ENCODE measurements at places on chromosomes 2 and 18. TPM values are rescaled to one million over a fixed set of nuclear protein-coding genes. Genes with fewer than 3 reads are reported as not detected.

Gene SFT2D3
- 4.7 TPM for total RNA-seq

Gene ADD2
- total RNA-seq = 31.6 TPM

DNA sequence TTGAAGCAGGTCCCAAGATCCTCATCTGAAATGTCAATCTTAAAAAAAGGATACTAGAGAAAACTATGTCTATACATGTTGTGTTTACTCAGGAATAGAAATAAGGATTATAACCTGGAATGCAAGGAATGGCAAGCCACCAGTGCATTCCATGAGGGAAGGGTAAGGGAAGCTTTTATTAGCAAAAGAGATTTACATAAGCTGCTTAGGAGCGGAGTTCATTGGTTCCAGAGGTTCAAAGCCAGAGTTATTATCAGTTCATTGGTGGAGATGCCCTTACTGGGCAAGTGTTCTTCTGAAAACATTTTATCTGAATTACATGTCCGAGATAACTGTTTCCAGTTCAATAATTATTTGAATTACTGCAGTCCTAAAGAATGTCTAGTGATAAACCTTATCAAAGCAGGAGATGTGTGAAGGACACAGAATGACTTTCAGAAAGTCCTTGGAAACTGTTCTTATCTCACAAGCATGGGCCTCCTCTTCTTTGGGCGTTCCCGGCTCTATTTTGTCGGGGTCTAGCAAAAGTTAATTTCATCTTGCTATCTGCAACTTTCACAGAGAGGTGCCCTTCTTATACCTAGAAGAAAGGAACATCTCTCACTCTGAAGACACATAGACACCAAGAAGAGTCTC, 23.5 kb downstream of the COMMD1 start:
- no peak for DNase-seq

DNA sequence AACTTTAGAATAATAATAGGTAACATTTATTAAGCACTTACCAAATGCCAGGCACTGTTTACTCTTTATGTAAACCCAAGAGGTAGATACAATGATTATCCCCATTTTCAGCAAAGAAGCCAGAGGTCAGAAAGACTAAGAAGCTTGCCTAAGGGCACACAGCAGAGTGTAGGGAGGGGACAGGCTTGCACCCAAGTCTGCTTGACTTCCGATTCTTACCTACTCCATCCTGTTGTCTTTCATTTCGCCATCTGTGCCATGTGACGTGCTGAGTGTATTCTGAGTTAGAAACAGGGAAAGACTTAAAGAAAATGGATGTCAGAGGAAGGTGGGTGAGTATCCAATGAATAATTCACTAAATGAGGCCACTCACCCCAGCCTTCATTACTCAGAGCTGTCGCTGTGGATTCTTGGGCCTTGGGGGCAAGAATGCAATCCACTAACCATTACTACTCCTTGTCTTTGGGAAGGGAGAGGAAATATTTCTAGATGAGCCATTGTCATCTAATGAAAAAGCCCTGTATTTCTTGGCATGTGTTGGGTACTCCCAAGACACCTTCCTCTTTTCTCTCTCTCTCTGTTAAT, 76.4 kb upstream of the BCL11A start:
- no peak for DNase-seq

Measured in activated T-cell treated with anti-CD3 and anti-CD28 coated beads, Interleukin-2, amount 50 U/mL, for 72 hours (primary cell).